ENCODE measurements at places on chromosomes 16 and 17.

DNA sequence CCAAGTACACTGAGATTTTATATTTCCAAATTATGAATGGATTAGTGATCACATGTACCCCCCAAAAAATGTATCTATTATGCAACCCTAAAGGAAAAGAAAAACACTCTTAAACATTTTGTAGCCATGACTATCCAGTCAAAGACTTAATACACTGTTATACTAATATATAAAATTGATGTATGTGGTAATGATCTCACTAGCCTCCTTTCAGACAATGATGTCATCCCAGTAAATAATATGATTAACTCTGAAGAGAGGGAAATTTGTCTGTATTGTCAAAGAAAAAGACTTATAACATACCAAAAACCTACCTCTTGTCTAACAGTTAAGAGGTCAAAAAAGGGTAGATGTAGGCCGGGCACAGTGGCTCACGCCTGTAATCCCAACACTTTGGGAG is 80.7 kb downstream of the USP32 start:
- no peak for DNase-seq

DNA sequence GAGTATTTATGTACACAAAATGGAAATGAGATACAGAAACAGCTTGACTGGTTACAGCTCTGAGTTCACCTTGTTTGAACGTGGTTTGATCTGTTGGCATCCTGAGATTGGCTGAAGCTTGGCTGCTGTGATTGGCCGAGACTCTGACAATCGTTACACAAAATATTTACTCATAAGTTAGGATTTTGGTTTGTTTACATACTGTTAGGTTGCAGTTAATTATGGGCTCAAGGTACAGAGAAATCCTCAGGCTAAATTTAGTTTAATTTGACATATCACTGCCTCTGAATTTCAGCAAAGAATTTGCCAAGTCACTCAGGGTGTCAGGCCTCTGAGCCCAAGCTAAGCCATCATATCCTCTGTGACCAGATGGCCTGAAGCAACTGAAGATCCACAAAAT is 227.3 kb downstream of the COPRS start:
- no peak for DNase-seq

GRCh38 chr16:62816971-62817519 is 780.8 kb upstream of the CDH8 start:
- DNase-seq: no peak

- no peak for DNase-seq
These were observed 2.2 kb upstream of the PDP2 start for GRCh38 chr16:66878067-66878466.

DNA sequence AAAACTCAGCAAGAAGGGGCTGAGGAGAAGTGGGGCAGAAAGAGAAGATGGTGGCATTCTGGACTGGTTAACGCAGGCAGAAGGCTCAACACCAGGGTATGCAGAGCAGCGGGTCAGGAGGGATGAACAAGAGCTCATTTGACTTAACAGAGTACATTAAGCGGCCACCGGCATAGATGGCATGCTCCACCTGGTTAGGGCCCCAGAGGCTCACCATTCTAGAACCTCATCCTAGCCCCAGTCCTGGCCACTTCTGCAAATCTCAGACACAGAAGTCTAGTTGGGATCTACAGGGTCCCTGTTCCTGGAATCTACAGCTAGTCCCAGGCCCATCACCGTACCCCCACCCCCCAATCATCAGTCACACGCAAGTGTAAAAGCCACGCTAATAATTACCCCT is 1.7 kb upstream of the MYO1C start:
- no peak for DNase-seq

DNA sequence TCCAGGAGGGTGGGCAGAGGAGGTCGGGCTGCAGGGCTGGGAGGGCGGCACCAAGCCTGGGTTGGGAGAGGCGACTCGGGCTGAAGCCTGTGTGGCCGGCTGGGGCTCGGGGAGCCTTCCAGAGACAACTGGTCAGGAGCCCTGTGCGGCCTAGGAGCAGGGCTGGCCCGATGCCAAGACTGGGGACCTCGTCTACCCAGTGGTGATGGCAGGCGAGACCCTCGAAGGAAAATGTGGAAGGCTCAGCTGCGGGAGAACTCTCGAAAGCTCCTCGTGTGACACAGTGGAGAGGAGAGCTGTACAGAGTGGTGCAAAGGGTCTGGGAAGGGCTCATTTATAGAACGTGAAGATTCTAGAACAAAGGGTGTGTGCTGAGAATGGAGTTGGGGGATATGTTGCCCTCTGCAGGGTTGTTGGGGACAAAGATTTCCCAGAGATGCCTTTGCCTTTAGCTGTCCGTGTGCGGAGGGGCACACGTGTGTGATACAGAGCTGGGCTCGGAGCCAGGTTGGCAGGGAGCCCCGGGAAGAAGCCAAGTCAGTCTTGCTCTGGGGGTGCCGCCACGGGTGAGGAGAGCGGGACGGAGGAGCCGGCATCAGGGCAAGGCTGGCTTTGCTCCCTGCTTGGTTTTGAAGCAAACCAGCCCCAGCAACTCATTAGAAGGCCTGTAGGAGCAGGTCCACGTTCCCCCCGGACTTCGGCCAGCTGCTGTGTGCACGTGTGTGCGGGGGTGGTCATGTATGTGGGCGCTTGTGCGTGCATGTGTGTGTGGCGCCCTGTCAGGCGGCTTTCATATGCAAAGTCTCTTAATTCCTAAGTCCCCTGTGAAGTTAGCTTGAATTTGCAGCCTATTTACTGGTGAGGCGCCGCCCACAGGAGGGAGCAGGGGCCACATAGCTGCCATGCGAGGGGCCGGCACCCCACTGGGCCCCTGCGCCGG is 132.4 kb upstream of the CHMP6 start:
- no peak for DNase-seq

DNA sequence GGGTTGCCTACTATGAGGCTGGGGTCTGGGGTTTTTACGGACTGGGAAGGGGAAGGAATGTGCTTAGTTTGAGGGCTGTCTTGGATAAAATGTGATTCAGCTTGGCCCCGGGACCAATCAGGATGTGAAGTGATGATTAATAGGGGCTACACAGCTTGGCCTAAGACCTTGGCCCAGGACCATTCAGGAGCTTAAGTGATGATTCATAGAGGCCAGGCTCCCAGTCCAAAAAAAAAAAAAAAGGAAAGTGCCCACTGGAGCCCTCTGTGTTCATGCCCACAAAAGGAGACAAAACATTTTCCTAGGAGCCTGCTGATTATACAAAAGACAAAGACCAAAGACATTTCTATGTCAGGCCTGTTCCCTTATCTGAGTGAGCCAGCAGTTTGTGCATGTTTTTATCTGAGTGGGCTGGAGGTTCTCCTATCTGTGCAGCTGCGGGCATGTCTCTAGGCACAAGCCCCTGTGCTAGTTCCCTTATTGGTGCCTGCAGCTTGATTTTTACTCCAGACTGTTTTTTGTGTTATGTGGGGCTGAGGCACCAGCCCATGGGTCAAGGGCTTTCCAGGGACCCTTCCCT is 898.2 kb upstream of the GOT2 start:
- DNase-seq: no peak

GRCh38 chr17:63995626-63996025 is 2.5 kb upstream of the PRR29 start:
- DNase-seq: no peak
